Activated CD4-positive, alpha-beta memory T cell treated with anti-CD3 and anti-CD28 coated beads, Interleukin-2, amount 10 ng/mL, durations not matched to agents 7 days and 5 days (primary cell): ENCODE measurements at places on chromosomes 6 and 20. TPM values are rescaled to one million over a fixed set of nuclear protein-coding genes. Genes with fewer than 3 reads are reported as not detected.

Gene SMLR1
- not detected for total RNA-seq

Gene NFS1
- 28.3 TPM for total RNA-seq

Gene OR2H1
- total RNA-seq: not detected

Gene GLP1R
- total RNA-seq: not detected

DNA sequence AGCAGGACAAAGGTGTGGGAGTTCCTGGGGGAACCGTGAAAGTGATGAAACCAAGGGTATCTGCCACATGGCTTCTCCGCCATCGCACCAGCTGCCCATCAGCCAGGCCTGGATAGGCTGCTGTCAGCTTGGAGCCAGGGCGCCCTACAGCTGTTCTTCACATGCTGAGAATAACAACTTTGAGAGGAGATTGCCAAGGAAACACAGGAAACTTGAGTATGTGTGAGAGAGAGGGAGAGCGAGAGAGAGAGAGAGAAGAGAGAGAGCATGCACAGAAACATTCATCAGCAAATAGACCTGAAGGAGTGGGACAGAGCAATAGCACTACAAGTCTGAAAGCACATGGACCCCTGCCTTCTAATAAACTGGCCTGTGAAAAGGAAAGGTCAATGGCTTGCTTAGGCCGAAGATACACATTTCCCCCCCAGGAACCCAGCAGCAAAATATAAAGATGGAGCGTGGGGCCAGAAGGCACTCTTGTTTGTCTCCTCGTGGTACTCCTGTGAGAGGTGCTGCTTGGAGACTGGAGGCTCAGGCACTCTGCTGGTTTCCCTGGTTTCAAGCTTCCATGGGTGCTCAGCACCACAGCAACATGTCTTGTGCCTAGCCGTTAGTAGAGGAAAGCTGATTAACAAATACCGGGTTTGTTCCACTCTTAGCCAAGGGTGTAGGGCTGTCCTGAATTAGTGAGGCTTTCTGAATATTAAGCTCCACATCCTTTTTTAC lies 53.0 kb downstream of the SNAP25 start:
- DNase-seq: no peak
- no peaks in the 10 kb centered on the region for H3K4me1 ChIP-seq
- no peaks in the 10 kb centered on the region for H3K27me3 ChIP-seq
- no peaks in the 10 kb centered on the region for H3K36me3 ChIP-seq

- H3K27me3 ChIP-seq: no peaks in the 10 kb centered on the region
- H3K4me1 ChIP-seq: peaks cover 41% of the 10 kb centered on the region
- no peak for DNase-seq
- peak overlapping the region; percentile 34 for H3K4me3 ChIP-seq
- peak overlapping the region; percentile 60 for H3K27ac ChIP-seq
- peaks cover 9% of the 10 kb centered on the region for H3K36me3 ChIP-seq
Measured at GRCh38 chr6:27888566-27888965, 23.6 kb downstream of the OR2B2 start.

GRCh38 chr20:45487231-45487635 lies 17.7 kb downstream of the WFDC2 start:
- H3K27ac ChIP-seq: no peak overlapping the region
- no peak overlapping the region for H3K4me3 ChIP-seq
- no peaks in the 10 kb centered on the region for H3K4me1 ChIP-seq
- H3K27me3 ChIP-seq: peaks cover 32% of the 10 kb centered on the region
- DNase-seq: no peak

GRCh38 chr6:63174173-63174572 lies 37.1 kb upstream of the FKBP1C start:
- no peak overlapping the region for H3K27ac ChIP-seq
- no peaks in the 10 kb centered on the region for H3K27me3 ChIP-seq
- DNase-seq: no peak
- H3K36me3 ChIP-seq: no peaks in the 10 kb centered on the region
- no peaks in the 10 kb centered on the region for H3K4me1 ChIP-seq
- no peak overlapping the region for H3K4me3 ChIP-seq

GRCh38 chr6:114108119-114109002 lies 137.4 kb upstream of the HDAC2 start:
- H3K27ac ChIP-seq: no peak overlapping the region
- no peak overlapping the region for H3K4me3 ChIP-seq
- peak; percentile 42 for DNase-seq
- peaks cover 11% of the 10 kb centered on the region for H3K27me3 ChIP-seq

DNA sequence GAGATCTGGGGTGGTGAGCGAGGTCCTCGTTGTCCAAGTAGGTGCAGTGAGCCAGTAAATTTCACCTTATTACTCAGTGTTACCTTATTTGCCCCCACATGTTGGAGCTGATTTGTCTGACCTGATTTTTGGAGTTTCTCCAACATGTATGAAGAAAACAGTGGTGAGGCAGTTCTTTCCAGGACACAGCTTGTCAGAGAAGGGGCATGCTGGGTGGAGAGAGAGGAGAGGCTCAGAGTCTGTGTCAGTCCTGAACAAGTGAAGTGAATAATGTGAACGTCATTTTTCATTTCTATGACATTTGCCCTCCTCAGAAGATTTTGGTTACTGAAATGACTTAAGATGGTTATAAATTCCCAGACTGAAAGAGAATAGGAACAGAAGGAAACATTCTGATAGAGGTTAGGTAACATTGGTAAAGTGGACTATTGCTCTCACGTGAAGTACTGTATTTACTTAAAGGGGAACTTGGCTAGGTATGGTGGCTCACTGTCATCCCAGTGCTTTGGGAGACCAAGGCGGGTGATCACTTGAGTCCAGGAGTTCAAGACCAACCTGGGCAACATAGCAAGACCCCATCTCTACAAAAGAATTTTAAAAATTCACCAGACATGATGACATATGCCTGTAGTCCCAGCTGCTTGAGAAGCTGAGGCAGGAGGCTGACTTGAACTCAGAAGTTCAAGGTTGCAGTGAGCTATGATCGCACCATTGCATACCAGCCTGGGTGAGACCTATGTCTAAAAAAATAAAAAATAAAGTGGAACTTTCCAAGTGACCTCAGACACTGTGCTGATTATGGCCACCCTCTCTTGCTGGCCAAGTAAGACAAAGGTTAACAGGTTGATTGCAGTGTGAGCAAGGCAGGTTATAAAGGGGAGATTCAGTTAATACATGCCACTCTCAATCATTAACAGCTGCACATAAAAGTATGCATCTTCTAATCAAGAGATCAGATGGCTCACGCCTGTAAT lies 184.3 kb downstream of the EDN1 start:
- no peak for DNase-seq
- no peak overlapping the region for H3K4me3 ChIP-seq
- H3K4me1 ChIP-seq: no peaks in the 10 kb centered on the region
- H3K36me3 ChIP-seq: no peaks in the 10 kb centered on the region
- no peak overlapping the region for H3K27ac ChIP-seq
- no peaks in the 10 kb centered on the region for H3K27me3 ChIP-seq
